ENCODE measurements at places on chromosomes 2 and 18.

DNA sequence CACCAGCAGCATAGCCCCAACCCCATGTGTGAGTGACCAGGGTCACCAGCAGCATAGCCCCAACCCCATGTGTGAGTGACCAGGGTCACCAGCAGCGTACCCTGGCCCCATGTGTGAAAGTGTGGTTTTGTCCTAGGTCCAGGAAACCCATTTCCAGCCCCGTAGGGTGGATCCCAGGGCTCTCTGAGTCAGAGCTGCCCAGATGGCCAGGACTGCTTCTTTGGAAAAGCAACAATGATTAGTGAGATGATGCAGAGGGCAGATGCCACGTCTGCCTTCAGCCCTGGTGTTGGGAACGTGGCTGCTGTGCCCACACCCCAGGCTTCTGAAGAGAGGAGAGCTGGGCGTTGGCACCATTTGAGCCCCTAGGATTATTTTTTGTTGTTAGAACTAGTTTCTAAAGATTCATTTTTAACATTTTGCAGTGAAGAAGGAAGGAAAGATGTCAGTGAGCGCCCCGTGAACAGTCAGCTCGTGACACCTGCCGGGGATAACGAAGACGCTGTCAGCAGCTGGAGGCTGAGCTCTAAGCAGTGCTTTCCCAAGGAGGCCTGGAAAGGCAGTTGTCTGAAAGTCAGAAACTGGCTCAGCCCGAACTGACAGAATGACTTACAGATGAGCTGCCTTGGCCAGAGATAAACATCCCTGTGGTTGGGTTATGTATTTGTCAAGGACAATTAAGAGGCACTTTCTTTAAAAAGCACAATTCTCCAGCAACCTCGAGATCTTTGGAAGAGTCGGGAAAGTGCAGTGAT is 32.1 kb upstream of the KCNG2 start:
- no peak for DNase-seq

DNA sequence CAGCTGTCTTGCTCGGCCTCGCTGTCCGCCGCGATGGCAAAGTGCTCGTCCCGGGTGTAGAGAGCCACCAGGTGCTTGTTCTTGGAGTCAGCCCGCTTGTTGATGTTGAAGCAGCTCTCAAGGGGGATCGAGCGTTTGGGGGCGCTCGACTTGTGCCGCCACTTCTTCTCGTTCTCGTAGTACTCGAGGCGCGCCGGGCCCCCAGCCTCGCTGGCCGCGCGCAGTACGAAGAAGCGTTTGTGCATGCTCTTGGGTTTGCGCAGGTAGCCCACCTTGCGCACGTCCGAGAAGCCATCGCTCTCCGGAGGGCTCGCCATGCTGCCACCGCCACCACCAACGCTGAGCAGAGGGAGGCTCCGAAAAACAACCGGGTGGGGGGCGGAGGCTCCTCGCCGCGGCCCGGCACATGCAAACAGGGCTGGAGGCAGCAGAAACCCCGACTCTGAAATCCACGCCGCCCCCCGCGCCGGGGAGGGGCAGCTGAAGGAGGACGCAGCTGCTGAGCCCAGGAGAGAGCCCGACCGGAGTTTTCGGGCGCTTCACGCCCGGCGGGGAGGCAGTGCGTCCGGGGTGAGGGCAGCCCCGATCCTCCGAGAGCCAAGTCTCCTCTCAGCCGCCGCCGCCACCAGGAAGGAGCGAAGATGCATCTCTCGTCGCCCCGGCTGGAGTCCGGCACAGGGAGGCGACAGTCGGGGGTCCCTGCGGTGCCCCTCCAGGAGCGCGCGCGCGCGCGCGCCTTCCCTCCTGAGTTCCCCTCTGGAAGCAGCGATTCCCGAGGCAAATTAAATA is 1.0 kb downstream of the IRS1 start:
- DNase-seq = peak; percentile 41

- no peak for DNase-seq
Measured at GRCh38 chr2:202006301-202006700, 27.4 kb upstream of the FZD7 start.

GRCh38 chr2:9708683-9709538 is 78.1 kb upstream of the YWHAQ start:
- no peak for DNase-seq

- no peak for DNase-seq
Measured at GRCh38 chr2:200212862-200213425, 93.5 kb upstream of the SPATS2L start.

DNA sequence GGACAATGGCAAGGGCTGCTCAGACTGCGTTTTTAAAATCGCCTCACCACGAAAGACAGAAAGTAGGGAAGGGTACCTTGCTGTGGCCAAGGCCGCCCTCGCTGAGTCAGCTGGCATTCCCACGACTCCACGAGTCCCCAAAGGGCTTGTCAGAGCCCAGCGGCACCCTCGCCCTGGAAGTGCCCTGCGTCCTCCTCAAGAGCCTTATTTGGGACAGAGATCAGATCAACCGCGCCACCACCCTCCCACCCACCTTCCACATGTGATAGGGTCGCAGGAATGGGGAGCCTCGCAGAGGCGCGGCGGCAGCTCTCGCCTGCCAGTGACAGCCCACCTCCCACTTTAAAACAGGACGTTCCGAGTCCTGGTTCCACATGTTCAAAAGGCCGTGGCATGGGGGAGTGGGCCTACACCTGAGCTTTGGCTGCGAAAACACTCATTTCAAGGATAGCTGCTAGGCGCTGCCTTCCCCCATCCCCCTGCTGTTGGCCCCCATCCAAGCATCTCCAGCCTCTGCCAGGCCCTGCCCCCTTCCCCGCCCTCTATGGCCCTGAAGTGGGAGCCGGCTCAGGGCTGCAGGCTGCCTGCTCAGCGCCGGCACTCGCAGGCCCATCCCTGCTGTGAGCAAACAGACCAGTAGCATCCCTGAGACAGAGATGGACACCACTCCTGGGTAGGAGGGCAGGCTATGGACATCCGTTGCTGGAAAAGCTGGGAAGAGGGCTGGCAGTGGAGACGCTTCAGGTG is 38.1 kb upstream of the ARHGEF4 start:
- DNase-seq = no peak

- DNase-seq = no peak
Measured at GRCh38 chr2:144663207-144663606, 143.3 kb upstream of the ZEB2 start.

GRCh38 chr18:68431922-68432198 is 283.0 kb downstream of the TMX3 start:
- DNase-seq = no peak

DNA sequence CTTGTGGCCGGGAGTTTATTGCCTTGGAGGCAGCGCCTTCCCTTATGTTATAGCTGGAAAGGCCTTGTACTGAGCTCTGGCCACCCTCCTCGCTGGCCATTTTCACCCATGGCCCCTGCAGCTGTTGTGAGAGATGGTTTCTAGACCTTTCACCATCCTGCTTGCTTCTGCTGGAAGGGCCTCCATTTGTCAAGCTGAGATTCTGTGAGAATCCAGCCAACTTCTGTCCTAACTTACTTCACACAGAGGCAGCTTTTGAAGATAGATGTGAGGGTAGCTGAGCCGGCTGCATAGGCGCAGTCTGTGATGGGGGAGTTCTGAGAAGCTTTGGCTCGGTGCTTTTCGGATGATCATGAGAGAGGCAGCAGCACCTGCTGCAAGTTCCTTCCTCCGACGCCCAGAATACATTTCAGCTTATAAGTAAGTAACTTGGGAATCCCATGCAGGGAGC is 8.7 kb downstream of the CTIF start:
- DNase-seq = no peak

DNA sequence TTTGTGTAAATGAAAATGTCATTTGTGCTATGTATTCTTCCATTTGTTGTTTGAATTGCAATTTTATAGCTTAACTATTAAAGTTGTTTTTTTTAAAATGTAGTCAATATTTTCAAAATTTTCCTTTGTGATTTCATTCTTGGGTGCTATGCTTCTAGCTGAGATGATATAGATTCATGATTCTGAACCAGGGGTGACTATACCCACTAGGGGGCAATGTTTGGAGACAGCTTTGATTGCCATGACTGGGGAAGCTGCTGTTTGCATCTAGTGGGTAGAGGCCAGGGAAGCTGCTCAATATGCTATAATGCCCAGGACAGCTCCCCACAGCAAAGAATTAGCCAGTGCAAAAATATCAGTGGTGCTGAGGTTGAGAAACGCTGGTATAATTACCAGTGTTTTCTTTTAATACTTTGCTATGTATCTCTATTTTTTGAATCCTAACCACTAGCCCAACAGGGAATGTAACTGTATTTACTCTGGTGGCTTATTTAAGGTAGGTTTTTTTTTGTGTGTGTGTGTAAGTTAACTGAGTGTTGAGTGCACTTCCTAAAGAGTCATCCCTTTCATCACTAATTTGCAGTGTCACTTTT is 99.7 kb downstream of the MEP1B start:
- DNase-seq = no peak

- DNase-seq = no peak
Measured at GRCh38 chr18:79434607-79435401, 39.1 kb downstream of the NFATC1 start.

DNA sequence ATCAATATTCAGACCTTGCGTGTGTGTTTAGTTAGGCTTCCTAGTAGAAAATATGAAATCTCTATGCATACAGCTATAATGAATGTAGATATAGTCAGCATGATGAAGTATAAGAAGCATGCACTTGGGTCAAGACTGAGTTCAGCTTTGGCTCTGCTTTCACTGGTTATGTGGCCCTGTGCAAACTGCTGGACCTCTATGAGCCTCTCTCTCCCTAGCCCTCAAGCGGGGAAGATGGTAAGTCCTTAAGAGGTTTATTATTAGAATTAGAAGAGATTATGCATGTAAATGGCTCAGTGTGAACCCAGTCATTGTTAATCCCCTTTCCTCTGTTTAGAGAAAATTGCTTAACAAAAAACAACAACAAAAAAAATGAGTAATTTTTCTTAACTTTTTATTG is 178.8 kb upstream of the NXPH2 start:
- no peak for DNase-seq

- no peak for DNase-seq
Measured at GRCh38 chr2:135733045-135733444, 8.6 kb upstream of the UBXN4 start.

- DNase-seq = no peak
Measured at GRCh38 chr2:36857713-36858112, 108.6 kb downstream of the STRN start.

- DNase-seq = no peak
Measured at GRCh38 chr18:76754351-76754750, 68.0 kb upstream of the ZNF236 start.

DNA sequence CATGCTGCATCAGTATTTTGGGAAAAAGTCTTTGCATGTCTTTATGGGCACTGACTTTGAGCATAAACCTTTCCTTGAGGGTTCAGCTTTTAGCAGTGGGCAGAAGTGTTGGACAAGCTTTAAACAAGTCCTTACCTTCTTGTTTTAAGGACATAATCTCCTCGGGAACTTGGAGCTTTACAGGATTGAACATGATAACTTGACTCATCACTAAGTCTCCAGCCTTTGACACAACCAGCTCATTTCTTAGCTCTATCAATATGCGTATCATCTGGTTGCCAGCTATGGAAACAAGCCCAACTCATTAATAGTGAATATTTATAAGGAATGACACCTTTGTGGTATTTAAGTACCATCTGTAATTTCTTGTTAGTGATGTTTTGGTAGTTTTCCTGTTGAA is 21.0 kb upstream of the RAB27B start:
- DNase-seq = no peak

GRCh38 chr2:157231476-157231875 is 26.0 kb upstream of the GALNT5 start:
- no peak for DNase-seq

- no peak for DNase-seq
Measured at GRCh38 chr2:129913695-129914495, 65.6 kb upstream of the RAB6C start.

- no peak for DNase-seq
Measured at GRCh38 chr2:119983108-119983507, 29.8 kb upstream of the EPB41L5 start.

GRCh38 chr18:76252880-76253279 is 242.2 kb downstream of the ZNF516 start:
- DNase-seq = no peak

GRCh38 chr18:50356036-50356945 is 18.6 kb upstream of the SKA1 start:
- no peak for DNase-seq

Measured in stimulated activated CD4-positive, alpha-beta T cell treated with anti-CD3 and anti-CD28 coated beads, Interleukin-12 subunit alpha, Interleukin-12 subunit beta, amount 100 ng/mL, for 4 hours (primary cell).